ENCODE measurements at places on chromosomes 4 and X.

DNA sequence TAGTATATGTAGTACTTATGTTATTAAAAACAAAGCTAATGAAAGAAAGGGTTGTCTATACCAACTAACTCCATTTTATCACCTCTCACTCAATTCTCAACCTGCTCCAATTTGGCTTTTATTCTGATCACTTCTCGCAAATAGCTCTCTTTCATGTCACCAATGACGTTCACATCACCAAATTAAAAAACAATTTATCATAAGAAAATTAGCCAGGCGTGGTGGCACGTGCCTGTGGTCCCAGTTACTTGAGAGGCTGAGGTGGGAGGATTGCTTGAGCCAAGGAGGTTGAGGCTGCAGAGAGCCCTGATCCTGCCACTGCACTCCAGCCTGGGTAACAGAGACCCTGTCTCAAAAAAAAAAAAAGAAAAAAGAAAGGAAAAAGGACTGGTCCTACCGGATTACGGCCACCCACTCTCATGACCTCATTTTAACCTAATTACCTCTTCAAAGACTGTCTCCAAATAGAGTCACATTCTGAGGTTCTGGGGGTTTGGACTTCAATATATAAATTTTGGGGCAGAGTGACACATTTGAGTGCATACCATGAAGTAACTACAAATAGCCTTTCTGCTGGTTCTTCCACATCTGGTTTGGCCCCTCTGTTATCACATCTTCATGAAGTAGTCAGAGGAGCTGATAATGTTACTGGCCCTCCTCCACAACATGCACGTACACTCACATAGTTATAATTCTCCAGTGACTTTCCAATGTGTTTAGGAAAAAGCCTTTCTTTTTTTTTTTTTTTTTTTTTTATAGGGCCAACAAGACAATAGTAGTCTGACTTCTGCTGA lies 15.8 kb upstream of the RBMX start:
- no peak for DNase-seq

DNA sequence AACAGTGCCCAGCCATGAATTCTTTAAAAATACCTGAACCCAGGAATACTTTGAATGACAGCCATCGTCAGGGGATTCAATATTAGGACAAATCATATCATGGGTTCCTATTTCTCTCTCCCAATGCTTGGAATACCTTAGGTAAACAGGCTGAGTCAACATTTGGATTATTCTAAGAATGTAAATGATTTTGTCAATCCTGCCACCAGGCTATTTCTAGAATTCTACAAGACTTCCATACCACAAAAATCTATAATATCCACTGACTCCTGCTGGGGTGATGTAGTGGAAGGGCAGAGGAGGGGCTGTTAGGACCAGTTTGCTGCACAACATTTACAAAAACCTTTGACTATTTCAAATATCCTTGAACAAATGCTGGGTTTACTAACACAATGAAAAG lies 65.2 kb downstream of the IGFBP7 start:
- DNase-seq, result no peak

- no peak for DNase-seq
Measured at GRCh38 chr4:42278709-42279324, 118.5 kb upstream of the SHISA3 start.

- no peak for DNase-seq
Measured at GRCh38 chrX:49868739-49869138, 10.5 kb upstream of the USP27X start.

- DNase-seq, result no peak
Measured at GRCh38 chrX:32744921-32745320, 466.4 kb downstream of the DMD start.

GRCh38 chr4:45475548-45475947 lies 648.3 kb downstream of the GABRG1 start:
- no peak for DNase-seq

DNA sequence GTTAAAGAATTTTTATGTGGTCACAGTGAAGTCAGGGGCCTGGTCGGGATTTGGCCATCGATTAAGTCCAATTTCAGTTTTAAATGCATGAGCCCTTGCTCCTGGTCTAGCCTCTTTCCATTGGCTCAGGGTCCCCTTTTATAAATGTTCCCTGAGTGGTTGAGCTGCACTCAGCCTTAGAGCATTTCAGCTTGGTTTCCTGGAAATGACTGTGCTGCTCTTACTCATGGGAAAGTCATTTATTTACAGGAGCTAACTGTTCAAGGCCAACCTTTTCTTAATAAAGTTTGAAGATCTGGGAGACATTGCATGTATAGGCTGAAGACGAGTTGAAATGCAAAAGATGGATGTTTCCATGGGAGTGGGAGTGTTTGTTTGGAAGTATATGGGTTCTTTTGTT lies 98.8 kb upstream of the CLNK start:
- no peak for DNase-seq

GRCh38 chr4:5416637-5417036 lies 291.7 kb downstream of the EVC2 start:
- no peak for DNase-seq

Measured in activated CD4-positive, alpha-beta T cell treated with anti-CD3 and anti-CD28 coated beads for 36 hours (primary cell).